ENCODE measurements at places on chromosomes 1 and 21. TPM values are rescaled to one million over a fixed set of nuclear protein-coding genes. Genes with fewer than 3 reads are reported as not detected.

The FLG gene
- 3.6 TPM for polyA plus RNA-seq

DNA sequence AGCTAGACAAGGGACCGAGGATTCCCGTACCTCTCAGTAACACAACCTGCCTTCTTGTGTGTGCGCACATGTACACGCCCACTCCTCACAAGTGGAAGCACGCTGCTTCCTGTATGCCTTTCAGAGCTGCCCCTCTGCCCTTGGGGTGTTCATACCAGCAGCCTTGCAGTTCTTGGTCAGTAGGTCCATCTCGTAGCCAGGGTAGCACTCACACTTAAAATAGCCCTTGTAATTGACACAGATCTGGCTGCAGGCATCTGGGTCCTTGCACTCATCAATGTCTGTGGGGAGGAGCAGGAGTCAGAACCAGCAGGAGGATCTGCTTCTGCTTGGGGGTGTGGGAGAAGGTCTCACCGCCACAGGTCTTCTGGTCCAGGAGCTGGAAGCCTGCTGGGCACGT lies 32.6 kb upstream of the MAGOH start:
- DNase-seq, result no peak

GRCh38 chr1:245155272-245156040 lies 671 bp downstream of the KIF26B start:
- no peak for DNase-seq

DNA sequence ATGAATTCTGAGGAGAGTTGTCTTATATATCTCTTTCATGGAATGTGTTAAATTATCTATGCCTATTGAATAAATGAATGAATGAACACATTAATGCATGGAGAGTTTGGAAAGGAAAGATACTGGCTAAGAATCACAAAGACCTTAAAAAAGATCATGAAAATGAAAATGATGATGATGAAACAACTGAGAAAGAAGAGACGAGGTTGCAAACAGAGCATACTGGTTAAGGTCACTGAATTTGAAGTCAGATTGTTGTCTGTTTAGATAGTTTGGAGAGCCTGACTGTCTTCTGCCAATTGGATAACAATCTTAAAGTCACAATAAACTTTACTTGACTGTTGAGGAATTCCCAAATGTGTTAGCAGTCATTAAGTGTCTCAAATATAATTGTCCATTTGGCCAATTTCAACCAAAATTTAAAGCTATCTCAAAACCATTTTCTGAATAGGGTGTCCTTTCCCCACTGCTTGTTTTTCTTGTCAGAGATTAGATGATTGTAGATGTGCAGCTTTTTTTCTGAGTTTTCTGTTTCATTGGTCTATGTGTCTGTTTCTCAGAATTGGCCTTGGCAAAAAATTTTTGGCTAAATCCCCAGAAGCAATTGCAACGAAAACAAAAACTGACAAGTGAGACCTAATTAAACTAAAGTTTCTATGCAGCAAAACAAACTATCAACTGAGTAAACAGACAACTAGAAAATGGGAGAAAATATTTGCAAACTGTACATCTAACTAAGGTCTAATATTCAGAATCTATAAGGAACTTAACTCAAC lies 132.2 kb downstream of the PTGER3 start:
- DNase-seq, result no peak

- no peak for DNase-seq
These were observed 2206.0 kb downstream of the MRPL39 start for GRCh38 chr21:23401278-23401677.

DNA sequence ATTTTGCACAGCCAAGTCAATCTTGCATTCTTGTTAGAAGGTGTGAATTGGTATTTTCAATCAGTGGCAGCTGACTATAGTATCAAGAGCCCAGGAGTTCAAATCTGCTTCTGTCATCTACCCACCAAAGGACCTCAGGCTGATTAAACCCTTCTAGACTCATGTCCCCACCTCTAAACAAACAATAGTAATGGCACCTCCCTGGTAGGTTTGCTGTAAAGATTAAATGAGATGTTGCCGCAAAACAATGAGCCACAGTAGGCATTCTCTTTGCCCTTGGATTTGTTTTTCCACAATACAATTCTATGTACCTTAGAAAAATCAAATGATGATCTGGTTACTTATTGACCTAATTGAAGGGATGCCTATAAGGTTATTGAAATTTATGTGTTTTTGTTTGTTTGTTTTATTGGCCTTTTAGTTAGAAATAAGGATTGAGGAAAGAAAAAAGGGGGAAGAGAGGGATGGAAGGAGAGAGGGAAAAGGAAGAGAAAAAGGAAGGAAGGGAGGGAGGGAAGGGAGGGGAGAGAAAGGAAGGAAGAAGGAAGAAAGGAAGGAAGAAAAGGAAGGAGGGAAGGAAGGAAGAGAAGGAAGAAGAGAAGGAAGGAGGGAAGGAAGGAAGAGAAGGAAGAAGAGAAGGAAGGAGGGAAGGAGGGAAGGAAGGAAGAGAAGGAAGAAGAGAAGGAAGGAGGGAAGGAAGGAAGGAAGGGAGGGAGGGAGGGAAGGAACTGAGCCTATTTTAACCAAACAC lies 110.7 kb downstream of the ETS2 start:
- no peak for DNase-seq
